Activated T-cell treated with anti-CD3 and anti-CD28 coated beads for 48 hours (primary cell): ENCODE measurements at places on chromosomes 7 and 10.
A peak's percentile ranks its signal among the peaks of the same experiment; 100 is the strongest.

DNA sequence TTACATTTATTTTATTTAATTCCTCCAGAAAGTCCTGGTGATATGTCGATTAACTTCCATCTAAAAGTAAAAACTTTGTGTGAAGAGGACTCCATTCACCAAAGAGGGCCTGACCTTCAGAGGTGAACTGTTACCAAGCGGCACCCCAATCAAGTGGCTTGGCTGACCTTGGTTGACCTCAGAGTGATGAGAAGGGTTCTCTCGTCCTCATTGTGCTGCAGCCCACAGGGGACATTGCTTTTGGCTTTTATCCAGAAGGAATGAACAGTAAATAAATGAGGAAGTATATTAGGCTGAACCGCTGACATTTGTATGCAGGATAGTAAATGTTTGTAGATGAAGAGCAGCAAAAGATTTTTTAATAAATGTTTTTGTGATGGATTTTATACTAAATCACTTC lies 172.4 kb upstream of the MKI67 start:
- DNase-seq = no peak

- DNase-seq = no peak
Observed at GRCh38 chr7:27194686-27195379, 5.1 kb downstream of the HOXA13 start.

- no peak for DNase-seq
Observed at GRCh38 chr7:126570845-126571244, 681.9 kb downstream of the GRM8 start.

DNA sequence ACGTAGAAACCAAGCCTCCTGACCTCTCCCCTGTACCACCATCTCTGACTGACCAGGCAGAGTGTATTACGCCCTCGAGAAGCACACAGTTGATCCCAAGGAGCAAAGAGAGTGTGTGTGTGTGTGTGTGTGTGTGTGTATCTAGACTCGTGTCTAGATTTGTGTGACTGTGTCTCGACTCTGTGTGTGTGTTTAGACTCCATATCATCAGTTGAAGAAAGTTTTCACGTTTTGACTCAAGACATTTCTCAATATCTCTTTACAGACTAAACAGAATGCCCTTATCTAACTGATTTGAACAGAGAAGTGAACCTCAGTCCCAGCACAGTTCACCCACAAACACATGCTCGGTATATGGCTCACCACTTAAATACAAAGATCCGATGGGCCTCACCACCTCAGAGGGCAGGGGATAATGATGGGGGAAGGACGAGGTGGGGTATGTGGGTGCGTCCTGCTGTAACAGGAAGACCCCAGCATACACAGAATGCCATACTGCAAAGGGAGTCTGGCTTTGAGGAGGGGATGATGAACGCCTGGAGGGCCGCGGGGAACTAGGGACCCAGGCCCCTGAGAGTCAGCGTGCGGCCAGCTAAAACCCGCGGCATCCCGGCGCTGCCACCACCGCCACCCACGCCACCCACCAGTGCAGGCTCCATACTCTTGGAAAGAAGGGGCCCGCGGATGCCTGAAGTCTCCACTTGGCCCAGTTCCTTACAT lies 780 bp downstream of the ALDH18A1 start:
- peak; percentile 4 for DNase-seq

- no peak for DNase-seq
Observed at GRCh38 chr7:131225619-131226513, 101.8 kb upstream of the MKLN1 start.

GRCh38 chr10:84946904-84947303 lies 618.5 kb downstream of the CCSER2 start:
- DNase-seq = no peak

DNA sequence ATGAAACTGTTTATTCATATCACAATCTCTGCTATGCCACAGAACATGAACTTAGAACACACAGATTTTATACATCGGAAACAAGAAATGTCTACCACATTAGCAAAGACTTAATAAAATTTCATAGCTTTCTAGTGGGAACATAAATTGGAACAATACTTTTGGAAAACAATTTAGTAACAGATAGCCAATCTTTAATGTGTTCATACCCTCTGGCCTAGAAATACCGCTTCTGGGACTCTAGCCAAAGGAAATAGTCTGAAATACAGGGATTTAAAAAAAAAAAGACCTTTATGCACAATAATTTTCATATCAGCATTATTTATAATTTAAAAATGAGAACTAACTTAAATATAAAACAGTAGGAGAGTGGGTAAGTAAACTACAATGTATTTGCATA lies 168.5 kb downstream of the PLXNA4 start:
- DNase-seq = no peak

DNA sequence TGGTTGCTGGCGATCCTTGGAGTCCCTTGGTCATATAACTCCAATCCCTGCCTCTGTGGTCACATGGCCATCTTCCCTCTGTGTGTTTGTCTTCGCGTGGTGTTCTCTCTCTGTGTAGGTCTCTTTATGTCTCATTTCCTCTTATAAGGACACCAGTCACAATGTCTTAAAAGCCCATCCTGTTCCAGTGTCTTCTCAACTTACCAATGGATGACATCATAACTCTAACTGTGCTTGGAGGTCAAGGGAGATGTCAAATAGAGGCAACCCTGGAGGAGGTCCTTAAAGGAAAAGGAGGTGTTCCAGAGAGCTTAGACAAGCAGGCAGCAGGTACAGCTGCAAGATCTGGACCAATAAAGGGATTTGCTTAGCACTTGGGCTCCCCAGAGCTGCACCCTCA lies 143.0 kb downstream of the BUB3 start:
- no peak for DNase-seq

DNA sequence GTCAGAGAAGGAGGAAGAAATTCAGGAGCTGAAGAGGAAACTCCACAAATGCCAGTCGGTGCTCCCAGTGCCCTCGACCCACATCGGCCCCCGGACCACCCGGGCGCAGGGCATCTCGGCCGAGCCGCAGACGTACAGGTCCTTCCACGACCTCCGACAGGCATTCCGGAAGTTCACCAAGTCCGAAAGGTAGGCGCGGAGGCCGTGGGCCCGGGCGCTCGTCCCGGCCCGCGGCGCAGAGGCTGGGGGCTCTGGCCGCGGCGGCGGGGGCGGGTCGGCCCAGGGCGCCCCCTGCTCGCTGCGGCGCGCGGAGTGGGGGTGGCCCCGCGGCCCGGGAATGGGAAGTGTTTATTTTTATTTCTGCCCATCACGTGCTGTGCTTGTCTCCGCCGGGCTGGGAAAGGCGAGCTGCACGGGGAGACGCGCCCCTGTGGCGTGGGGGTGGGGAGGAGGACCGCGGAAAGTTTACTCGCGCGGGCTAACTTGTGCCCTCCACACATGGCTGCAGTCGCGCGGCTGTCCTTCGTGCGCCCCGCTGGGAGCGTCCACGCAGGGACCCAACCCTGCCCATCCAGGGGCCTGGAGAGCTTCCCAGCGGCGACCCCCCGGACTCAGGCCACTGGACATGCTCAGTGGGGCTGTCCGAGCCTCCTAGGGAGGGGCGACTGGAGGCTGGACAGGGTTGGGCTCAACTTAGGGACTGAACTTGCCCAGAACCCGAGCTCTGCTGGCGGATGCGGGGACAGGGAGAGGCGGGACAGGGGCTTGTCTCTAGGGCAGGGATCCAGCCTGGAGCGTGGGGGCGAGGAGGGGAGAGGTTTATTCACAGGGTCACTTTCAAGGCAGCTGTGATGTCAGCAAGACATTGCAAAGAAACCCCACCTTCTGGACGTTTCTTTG lies 82.6 kb upstream of the PRKG1 start:
- no peak for DNase-seq

GRCh38 chr10:117610321-117610720 lies 67.8 kb downstream of the EMX2 start:
- DNase-seq = no peak

GRCh38 chr7:111262293-111263116 lies 171.6 kb downstream of the LRRN3 start:
- no peak for DNase-seq

- DNase-seq = no peak
Observed at GRCh38 chr7:158076656-158077055, 511.0 kb downstream of the PTPRN2 start.

- DNase-seq = no peak
Observed at GRCh38 chr7:136116186-136116585, 139.0 kb upstream of the MTPN start.

GRCh38 chr10:130300608-130301020 lies 164.4 kb downstream of the GLRX3 start:
- DNase-seq = peak; percentile 63

- no peak for DNase-seq
Observed at GRCh38 chr7:72217151-72217550, 195.0 kb downstream of the CALN1 start.

DNA sequence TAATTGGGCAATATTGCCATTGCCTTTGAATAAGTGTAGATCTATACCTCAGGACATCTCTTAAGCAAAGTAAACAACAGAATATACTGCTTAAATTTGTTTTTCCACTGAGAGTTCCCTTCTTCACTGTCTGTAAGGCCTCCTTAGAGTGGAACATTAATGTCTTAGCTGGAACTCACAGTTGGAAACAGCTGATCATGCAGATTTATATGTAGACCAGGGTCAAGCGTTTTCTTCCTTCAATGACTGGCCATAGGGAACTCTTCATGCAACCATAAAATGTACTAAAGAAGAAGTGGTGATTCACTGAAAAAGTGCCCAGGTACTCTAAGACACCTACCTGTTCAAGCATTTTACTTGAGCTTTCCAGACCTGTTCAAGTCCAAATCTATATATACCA lies 18.3 kb upstream of the TBX20 start:
- DNase-seq = no peak

- DNase-seq = no peak
Observed at GRCh38 chr10:105857268-105858264, 1216.5 kb downstream of the SORCS3 start.

DNA sequence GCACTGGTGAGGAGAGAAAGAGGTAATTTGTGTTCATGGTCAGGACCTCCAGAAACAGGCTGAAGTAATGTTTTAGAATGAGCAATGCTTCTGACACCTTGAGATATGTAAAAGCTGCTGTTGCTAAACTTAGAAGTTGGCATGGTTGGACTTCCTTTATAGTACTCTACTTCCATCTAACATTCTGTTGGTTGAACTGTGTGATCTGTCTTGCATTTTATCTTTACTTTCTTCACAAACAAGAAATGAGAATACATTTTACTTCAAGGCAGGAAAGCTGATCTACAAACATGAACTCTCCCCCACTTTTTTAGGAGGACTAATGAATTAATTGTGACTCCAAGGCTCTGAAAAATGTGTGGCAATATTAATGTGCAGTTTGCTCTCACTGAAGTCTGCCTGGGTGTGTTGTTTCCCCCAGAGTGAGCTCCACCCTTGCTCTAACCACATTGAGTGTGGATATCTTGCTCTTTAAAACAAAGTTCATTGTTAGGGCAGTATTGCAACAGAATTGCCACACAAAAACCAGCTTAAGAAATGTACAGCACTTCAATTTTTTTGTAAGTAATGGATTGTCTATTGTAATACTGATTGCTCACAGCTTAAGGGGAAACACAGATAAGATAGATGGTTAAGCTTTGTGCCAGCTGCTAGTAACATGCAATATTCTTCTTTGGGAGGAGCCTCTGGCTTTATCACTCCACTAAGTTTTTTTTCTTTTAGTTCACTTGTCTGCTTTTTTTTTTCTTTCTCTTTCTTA lies 69.0 kb downstream of the ADD3 start:
- DNase-seq = no peak

DNA sequence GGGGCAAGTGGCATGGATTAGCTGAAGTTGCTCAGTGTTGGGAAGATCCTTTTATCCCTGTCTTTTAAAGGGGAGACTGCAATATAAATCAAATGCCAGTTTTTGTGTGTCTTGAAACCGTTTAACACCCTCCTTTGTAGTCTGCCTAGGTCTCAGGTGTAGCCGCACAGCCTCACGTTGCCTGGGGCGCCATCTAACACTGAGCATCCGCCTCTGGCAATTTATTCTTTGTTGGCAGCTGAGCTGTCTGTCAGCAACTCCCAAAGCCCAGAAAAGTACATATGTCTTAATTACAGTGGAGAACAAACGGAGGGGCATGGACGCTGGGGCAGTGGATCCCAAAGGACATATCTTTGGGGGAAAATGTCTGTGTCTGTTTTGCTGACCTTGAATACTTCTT lies 254.7 kb downstream of the STK31 start:
- DNase-seq = no peak

DNA sequence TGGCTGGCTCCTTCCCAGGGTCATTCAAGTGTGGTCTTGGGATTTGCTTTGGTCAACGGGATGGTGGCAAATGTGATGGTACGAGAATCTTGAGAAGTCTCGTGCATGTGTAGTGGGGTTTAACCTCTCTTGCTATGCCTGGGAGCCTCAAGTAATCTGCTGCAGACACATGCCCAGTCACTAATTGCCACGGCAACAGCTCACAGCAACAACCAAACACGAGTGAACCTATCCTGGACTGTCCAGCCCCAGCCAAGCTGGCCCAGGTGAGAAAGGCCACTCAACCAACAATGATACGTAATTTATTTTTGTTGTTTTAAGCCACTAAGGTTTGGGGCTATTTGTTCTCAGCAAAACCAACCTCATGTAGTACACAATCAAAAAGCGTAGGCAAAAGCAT lies 38.1 kb upstream of the DDC start:
- no peak for DNase-seq

DNA sequence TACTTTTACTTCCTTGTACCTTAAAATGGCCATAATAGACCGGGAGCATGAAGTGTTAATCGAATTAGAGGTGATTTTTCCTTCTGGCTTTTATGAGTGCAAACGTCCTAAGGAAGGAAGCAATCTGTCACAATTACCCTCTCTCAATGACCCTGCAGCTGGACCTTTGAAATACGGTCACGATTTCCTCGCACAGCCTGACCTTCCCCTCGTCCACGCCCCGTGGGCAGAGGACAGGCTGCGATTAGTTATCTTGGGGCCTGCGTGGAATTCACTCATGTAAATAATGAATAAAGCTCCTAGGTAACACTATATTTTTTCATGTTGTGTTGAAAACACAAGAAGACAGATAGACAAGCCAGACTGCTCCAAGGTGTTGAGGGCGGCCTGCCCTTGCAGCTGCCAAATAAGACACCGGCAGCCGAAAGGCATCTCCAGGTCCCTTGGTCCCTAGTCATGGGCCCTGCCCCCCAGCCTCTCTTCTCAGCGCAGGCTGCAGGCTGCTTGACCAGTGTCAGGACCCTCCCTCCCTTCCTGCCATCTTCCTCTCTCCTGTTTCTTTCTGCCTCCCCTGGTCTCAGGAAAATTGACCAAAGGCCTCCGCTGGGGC lies 199.9 kb downstream of the TCERG1L start:
- DNase-seq = no peak

DNA sequence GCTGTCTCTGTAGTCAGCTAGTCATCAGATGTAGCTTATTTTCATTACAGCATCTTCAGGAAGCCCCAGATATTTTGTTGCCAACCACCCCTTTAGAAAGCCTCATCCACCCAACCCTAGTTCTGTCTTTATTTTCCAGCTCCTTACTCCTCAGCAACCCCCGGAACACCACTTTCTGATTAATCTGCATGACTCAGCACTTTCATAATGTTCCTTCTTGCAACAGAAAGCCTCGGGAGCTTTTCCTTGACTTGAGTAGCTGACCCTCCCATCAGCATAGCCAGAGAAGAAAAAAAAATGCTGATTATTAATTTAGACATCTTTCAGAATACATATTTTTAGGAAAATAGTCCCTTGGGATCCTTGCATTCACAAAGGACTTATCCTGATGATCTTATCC lies 244.0 kb upstream of the CXCL12 start:
- no peak for DNase-seq

- no peak for DNase-seq
Observed at GRCh38 chr7:151109094-151110048, 23.1 kb downstream of the AGAP3 start.

GRCh38 chr10:127151541-127151940 lies 44.9 kb downstream of the INSYN2A start:
- no peak for DNase-seq

GRCh38 chr7:70303309-70303708 lies 705.0 kb downstream of the AUTS2 start:
- DNase-seq = no peak

- DNase-seq = no peak
Observed at GRCh38 chr7:191105-191980, 1.0 kb upstream of the FAM20C start.
